ENCODE measurements at places on chromosomes 16 and 17.

- no peak for DNase-seq
Observed at GRCh38 chr17:807523-808294, 25.6 kb downstream of the MRM3 start.

DNA sequence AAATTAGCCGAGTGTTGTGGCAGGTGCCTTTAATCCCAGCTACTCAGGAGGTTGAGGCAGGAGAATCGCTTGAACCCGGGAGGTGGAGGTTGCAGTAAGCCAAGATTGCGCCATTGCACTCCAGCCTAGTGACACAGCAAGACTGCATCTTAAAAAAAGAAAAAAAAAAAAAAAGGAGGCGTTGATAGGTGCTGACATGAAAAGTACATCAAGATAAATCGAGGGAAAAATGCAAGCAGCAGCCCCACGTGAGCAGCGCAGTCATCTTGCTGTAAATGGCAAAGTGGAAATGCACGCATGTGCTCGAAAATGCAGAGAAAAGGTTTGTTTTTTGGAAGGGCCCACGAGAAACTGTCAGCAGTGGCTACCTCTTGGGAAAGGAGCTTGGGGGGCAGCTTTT, 20.9 kb downstream of the MXRA7 start:
- DNase-seq = no peak

GRCh38 chr17:73133911-73134649, 30.7 kb upstream of the SSTR2 start:
- DNase-seq = no peak

DNA sequence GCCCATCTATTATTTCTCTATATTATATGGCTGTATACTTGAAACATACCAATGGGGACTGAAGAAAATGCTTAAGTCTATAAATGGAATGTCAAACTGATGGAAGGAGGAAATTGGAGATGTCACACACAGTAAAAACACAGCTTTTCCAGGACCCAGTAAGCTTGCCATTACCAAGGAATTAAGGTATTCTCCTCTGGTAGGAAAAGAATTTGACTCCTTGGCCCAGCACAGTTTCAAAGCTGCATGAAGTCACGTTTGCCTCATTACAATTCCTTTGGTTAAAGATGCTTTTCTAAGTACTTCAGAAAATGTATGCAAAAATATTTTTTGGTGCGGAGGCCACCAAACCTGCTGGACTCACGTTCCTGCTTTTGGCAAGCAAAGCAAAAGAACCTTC, 48.5 kb downstream of the CDH13 start:
- no peak for DNase-seq

DNA sequence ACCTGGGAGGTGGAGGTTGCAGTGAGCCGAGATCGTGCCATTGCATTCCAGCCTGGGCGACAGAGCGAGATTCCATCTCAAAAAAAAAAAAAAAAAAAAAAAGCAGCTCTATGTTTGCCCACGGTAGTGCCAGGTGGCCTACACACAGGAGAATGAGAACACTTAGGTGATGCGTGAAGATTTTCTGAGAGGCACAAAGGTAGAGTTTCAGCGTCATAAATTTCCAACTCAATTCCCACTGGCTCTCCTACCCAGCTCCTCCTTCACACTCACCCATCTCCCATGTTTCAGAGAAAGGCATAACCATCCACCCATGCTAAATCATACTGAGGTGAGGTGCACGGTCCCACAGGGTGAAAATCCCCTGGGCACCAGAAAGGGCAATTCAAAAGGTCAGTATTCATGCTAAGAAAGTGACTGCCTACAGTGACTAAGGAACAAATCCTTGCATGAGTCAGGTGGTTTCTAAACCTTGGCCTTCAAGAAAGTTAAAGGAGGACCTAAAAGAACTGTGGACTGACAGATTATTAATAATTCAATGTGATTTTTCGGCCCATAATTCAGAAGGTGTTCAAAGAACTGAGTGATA, 4.8 kb downstream of the DCAKD start:
- DNase-seq = no peak

- DNase-seq = no peak
Observed at GRCh38 chr17:50379351-50380132, 6.5 kb downstream of the EME1 start.

DNA sequence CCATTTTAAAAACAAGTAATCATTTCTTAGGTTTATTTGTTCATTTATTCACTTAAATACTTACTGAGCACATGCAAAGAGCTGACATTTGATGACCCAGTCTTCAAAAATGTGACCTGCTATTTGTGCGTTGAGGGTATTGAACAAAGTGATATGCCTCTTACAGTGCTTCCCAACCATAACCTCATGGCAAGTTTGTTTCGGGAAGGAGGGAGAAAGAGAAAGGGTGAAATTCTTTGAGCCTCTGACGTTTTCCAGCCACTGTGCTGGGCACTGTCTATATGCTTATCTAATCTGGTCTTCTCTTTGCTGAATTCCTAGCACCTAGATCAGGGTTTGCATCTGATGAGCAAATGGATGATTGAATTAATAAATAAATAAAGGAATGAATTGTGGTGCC, 479.1 kb downstream of the HAPSTR1 start:
- DNase-seq = no peak

DNA sequence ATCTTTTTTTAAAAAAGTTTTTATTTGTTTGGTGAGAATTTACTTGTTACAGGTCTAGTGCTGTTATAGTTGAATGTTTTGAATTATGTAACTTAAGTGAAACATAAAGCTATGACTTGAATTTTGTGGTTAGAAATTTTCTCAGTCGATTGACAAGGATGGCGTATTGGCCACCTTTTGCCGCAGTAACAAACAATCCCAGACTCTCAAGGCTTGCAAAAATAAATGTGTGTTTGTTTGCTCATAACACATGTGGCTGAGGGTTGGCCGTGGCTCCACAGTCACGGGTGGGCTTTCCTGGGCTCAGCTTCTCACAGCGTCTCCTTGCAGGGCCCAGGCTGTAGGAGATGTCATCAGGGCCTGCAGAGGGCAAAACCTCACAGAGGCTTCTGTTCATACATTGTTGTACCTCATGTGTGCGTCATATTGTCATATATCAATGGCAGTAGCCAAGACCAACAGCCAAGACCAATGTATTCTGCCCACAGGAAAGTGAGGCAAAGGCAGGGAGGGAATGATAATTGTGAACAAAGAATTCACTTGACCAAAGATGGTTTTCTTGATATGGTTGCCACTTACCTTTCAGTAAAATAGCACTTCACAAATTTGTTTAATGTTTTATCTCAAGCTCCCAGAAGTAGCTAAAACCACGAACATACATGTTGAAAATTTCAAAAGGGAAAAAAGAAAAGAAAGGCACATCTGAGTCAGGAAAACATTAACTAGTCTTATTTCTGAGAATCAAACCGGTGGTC, 93.5 kb downstream of the WWOX start:
- no peak for DNase-seq

DNA sequence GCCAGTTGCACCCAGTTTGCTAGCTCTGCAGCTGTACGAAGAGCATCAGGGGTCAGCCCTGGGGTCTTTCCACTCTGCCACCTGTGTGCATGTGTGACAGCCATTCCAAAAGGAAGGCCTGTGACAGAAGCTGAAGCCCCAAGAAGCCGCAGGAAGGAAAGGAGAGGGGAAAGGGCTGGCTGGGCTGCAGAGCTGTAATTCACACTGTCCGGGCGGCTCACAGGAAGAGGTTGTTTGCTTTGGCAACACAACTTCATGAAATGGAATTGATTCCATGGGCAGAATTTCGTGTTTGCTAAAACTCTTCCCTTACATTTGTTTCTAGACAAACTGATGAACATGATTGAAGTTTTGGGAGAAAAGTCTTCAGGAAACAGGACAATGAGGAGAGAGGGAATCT, 14.8 kb downstream of the TMEM204 start:
- no peak for DNase-seq

GRCh38 chr17:50613007-50613992, 21.4 kb upstream of the ABCC3 start:
- no peak for DNase-seq

DNA sequence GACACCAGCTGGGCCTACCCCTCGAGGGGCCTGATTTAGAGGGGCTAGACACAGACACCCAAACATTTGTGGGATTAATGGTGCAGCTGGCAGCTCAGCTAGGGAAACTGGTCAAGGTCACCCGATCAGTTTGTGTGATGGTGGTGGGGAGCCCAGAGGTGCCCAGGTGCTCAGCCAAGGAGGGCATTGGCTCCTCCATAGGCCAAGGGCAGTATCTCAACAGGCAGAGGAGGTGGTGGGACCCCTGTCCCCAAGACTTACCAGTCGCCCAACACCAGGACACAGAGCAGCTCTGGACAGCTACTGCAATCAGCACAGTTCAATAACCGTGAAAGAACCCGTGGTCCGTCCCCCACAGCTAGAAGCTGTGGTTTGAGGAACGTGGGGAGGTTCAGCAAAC, 120.9 kb downstream of the C16orf78 start:
- no peak for DNase-seq

GRCh38 chr16:3075523-3075915, 10.1 kb downstream of the IL32 start:
- no peak for DNase-seq

- no peak for DNase-seq
Observed at GRCh38 chr16:67563708-67564468, 1.6 kb downstream of the CTCF start.

DNA sequence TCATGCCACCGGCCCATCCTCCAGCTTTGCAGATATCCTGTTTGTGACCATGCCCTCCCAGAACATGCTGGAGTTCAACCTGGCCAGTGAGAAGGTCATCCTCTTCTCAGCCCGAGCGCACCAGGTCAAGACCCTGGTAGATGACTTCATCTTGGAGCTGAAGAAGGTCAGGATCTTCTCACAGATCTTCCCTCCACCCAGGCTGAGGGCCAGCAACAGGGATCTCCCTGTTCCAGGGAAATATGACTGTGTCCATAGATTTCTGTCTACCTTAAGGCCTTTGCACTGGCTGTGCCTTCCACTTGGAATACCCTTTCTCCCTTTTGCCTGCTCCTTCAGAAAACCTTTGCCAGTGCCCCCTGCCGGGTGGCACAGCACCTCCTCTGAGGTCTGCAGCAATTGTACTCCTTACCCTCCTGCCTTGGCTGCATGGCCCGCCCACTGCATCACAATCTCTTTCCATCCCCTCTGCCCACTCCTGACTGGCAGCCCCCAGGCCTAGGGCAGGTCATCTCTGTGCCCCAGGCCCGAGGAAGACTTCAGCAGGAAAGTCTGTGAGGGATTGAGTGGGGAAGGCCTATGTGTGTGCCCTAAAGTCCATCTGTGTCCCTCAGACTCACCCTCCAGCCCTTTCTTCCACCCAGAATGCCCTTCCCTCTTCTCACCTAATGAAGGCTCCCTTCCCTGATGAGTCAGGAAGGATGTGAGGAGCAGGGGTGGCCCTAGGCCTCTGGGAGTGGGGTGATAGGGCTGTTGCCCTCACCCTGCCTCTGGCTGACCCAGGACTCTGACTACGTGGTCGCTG, 27.3 kb upstream of the ALKBH5 start:
- DNase-seq = no peak

DNA sequence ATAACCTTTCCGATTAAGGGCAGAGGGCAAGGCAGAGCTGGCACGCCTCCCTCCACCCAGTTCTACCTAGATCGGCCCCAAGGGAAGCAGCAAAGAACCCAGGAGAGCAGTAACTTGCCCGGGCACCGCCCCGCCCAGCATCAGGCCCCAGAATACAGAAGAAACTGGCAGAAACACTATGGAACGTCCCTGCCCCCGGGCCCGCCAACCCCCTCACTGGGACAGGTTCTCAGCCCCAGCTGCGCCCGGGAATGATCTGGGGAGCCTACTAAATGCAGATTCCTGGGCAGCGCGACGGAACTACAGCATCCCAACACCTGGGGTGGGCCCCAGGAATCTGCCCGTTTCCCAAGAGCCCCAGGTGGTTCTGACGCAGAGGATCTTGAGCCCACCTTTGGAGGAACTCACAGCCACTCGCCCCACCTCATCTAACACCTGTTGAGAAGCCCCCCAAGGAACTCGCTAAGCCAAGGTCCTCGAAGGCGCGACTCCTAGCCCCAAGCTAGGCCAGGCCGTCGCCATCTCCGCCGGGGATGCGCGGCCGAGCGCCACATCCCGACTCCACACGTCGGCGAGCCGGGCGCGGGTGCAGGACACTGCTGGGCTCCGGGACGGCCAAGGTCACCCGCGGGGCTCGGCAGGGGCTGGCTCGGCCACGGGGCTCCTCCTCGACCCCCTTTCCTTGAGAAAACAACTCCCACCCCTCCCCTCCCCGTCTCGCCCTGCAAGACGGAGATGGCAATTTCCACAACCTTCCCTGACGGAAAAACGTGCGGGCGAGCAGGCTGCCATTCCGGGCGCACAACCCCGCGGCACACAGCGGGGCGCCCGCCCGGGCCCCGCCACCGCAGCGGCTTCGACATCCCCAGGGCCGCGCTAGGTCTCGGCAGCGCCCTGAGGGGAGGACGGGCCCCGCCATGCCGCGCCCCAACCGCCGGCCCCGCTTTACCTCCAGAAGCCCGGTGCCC, 913 bp downstream of the CDIP1 start:
- no peak for DNase-seq

GRCh38 chr17:65711671-65712276, 150.3 kb upstream of the AXIN2 start:
- no peak for DNase-seq

GRCh38 chr17:45042346-45043120, 8.9 kb downstream of the DCAKD start:
- no peak for DNase-seq

DNA sequence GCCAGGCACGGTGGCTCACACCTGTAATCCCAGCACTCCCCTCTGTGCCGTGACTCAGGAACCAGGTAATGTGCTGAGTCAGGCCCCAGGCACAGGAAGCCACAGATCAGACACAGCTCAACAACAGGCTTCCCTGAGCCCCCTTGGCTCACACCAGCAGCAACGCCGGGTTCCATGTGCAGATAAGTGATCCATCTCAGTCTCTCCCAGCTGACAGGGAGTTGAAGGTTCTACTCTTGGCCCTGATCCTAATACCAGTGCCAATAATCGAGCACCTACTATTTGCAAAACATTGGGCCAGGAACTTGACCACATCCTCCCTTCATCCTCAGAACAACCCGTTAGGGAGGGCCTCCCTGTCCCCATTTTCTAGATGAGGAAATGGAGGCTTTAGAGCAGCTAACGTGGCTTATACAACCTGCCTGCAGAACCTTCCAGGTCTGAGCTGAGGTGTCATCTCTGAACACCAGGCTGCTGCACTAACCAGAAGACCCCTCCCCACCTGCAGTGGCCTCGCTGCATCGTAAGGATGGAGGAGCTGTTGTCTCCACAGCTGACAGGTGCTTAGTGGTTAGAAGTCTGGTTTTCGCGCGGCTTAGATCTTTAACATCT, 64.8 kb upstream of the AMZ2 start:
- peak; percentile 29 for DNase-seq

- no peak for DNase-seq
Observed at GRCh38 chr17:57441270-57441600, 184.9 kb downstream of the MSI2 start.

DNA sequence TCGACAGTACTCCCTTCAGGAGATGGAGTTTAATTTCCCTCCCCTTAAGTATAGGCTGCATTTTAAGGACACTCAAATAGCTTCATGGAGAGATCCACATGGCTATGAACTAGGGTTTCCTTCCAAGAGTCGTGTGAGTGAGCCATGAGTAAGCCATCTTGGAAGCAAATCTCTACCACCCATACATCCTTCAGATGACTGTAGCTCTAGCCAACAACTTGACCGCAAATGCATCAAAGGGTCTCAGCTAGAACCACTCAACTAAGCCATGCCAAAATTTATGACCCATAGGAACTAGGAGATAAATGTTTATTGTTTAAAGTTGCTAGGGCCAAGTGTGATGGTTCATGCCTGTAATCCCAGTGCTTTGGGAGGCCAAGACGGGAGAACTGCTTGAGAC, 43.4 kb downstream of the METTL16 start:
- DNase-seq = no peak

All from activated CD4-positive, CD25-positive, alpha-beta regulatory T cell (primary cell).